ENCODE measurements at places on chromosomes 16 and 17. TPM values are rescaled to one million over a fixed set of nuclear protein-coding genes. Genes with fewer than 3 reads are reported as not detected.

DNA sequence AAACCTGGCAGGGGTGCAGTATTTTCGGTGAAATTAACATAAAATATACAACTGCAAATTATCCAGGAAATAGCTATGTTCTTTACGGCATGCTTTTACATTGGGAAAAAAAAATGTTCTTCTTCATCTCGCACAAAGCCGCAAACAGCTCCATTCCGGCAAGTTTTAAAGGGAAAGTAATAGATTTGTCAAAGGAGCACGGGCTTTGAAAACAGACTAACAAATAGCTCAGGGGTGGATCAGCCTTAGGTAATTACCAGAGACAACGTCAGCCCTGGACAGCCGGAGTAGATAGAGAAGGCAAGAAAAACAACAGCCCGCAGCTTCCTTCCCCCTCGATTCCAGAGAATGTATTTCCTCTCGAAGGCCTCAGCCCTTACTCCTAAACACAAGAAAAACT is 222.5 kb downstream of the C16orf78 start:
- no peak for DNase-seq
- H3K27me3 ChIP-seq = no peaks in the 10 kb centered on the region
- no peak overlapping the region for H3K4me3 ChIP-seq
- no peaks in the 10 kb centered on the region for H3K36me3 ChIP-seq

DNA sequence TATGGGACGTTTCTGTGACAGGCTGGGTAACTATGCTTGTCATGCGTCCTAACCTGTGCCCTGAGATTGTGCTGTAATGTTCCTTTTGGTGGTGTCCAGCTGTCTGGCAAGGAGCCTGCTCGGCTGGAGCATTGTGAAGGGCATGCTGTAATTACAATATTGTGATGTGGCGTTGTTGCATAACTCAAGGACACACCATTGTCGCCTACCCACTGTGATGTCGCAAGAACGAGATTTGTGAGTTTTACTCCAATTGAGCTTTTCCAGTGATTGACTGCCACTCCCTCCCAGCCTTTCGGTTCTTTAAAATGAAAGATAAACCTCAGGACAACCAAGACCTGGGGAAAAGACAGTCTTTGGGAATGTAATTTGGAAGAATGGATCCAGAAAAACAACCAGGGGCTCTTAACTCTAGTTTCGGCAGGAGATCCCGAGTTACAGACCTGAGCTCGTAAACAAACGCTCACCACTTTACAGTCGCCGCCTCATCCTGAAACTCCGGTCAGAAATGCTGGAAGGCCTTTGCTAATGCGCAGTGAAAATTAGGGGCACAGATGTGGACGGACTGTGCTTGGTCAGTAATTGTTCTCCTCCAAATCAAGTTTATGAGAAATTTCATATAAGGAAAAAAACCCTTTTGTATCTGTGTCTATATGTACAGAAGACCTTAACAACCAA is 1.3 kb downstream of the ZNF750 start:
- no peak overlapping the region for H3K4me3 ChIP-seq
- H3K27me3 ChIP-seq = no peaks in the 10 kb centered on the region
- H3K27ac ChIP-seq = no peak overlapping the region

GRCh38 chr17:72872396-72872795 is 220.1 kb downstream of the SLC39A11 start:
- H3K4me1 ChIP-seq = no peaks in the 10 kb centered on the region
- no peaks in the 10 kb centered on the region for H3K36me3 ChIP-seq
- no peak for DNase-seq

- no peak for DNase-seq
- peaks cover 3% of the 10 kb centered on the region for H3K36me3 ChIP-seq
- H3K27me3 ChIP-seq = no peaks in the 10 kb centered on the region
- no peak overlapping the region for H3K27ac ChIP-seq
Measured at GRCh38 chr17:80712089-80712488, 167.5 kb downstream of the RPTOR start.

DNA sequence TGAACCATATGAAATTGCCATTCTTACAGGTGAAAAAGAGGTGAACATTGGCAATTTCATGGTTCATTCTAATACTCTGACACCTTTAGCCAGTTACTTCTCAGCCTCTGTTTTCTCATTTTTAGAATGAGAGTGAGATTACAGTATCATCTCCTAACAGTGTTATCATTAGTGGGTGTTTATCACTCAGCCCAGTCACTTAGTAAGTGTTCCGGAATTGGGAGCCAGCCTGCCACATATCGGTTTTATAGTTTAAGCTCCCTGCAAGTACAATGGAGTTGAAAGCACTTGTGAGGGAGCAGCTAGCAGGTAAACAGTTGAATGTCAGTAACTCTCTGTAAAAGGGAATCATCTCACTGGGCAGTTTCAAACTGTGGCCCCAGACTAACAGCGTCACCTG is 583.1 kb upstream of the HSBP1 start:
- no peaks in the 10 kb centered on the region for H3K36me3 ChIP-seq
- no peaks in the 10 kb centered on the region for H3K27me3 ChIP-seq
- H3K4me3 ChIP-seq = no peak overlapping the region
- no peaks in the 10 kb centered on the region for H3K4me1 ChIP-seq

- no peak for DNase-seq
- no peaks in the 10 kb centered on the region for H3K36me3 ChIP-seq
- H3K27ac ChIP-seq = peak overlapping the region; percentile 28
- H3K4me1 ChIP-seq = peaks cover 7% of the 10 kb centered on the region
- no peaks in the 10 kb centered on the region for H3K27me3 ChIP-seq
Measured at GRCh38 chr17:10046786-10047785, 142.0 kb upstream of the RCVRN start.

GRCh38 chr17:720706-721539 is 6.3 kb upstream of the VPS53 start:
- H3K4me1 ChIP-seq = peaks cover 4% of the 10 kb centered on the region
- no peak for DNase-seq
- H3K27me3 ChIP-seq = no peaks in the 10 kb centered on the region
- no peak overlapping the region for H3K27ac ChIP-seq

DNA sequence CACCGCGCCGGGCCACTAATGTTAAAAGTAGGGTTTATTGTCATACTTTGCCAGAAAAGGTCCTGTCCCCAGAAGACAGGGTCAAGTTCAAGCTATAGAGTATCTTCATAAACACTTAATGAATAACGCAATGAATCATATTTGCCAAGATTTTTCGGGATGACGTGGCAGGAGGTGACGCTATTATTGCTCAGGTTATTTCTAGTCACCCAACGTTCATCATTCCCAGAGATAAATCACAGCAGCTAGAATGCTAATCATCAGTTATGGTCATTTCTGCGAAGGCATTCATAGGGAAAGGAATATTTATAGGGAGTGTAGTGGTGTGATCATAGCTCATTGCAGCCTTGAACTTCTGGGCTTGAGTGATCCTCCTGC is 2.0 kb downstream of the TMC5 start:
- H3K36me3 ChIP-seq = no peaks in the 10 kb centered on the region
- no peaks in the 10 kb centered on the region for H3K4me1 ChIP-seq
- no peak overlapping the region for H3K4me3 ChIP-seq

DNA sequence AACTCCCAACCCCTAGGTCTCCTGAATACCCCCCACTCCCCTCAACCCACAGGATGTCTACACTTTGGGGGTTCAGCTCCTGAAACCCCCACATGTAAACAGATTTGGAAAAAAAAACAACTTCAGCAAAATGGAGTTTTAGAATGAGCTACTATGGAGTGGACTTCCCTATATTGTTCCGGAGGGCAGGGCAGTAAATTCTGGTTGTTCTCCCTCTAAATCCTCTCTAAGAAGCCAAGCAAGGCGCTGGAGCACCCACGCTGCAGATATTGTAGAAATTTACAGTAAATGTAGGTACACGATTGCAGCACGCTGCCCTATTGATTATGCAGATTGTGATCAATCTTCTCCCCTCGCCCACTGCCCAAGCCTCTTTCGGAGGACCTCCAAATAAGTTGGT is 8.5 kb upstream of the ZFHX3 start:
- no peak for DNase-seq
- peaks cover 59% of the 10 kb centered on the region for H3K4me1 ChIP-seq
- peak overlapping the region; percentile 96 for H3K27ac ChIP-seq
- H3K4me3 ChIP-seq = peak overlapping the region; percentile 83
- H3K27me3 ChIP-seq = no peaks in the 10 kb centered on the region

GRCh38 chr16:85935974-85936760 is 37.2 kb downstream of the IRF8 start:
- no peaks in the 10 kb centered on the region for H3K36me3 ChIP-seq
- H3K27ac ChIP-seq = no peak overlapping the region
- H3K4me3 ChIP-seq = no peak overlapping the region
- H3K4me1 ChIP-seq = no peaks in the 10 kb centered on the region
- H3K27me3 ChIP-seq = no peaks in the 10 kb centered on the region

MARVELD3 gene
- total RNA-seq = not detected

GPR142 gene
- total RNA-seq = 1.8 TPM

KRT32 gene
- total RNA-seq = not detected

SOCS1 gene
- total RNA-seq = 2.2 TPM

MPO gene
- total RNA-seq = not detected

PRSS53 gene
- 1.1 TPM for total RNA-seq

CEP20 gene
- 37.8 TPM for total RNA-seq

All from sigmoid colon (tissue), 7 donors.